ENCODE measurements at places on chromosomes 11 and 22. TPM values are rescaled to one million over a fixed set of nuclear protein-coding genes. Genes with fewer than 3 reads are reported as not detected.

DNA sequence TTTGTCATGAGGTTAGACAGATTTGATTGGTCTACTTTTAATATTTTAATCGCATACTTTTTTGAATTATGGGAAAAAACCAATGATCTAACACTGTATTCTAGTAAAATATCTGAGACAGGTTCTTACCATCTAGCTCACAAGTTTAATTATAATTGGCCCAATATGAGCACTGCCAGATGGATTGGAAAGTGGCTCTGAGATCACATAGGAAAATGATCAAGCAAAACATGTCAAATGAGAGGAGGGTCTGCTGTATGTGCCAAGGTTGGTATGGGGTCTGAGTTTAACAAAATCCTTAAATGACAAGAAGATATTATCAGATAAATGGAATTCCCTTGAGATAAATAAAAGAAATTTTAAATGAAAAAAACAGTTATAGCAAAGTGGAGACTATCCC lies 264.7 kb downstream of the TTC28 start:
- H3K27me3 ChIP-seq: no peaks in the 10 kb centered on the region
- H3K27ac ChIP-seq: no peak overlapping the region
- H3K36me3 ChIP-seq: no peaks in the 10 kb centered on the region
- DNase-seq: no peak
- H3K4me3 ChIP-seq: no peak overlapping the region

Gene SMTNL1
- not detected for total RNA-seq

GRCh38 chr22:17705951-17706900 lies 67.7 kb downstream of the BCL2L13 start:
- peak overlapping the region; percentile 60 for H3K4me3 ChIP-seq
- H3K36me3 ChIP-seq: peaks cover 9% of the 10 kb centered on the region
- H3K4me1 ChIP-seq: peaks cover 19% of the 10 kb centered on the region
- no peaks in the 10 kb centered on the region for H3K27me3 ChIP-seq
- DNase-seq: peak; percentile 21

- H3K4me3 ChIP-seq: no peak overlapping the region
- no peaks in the 10 kb centered on the region for H3K36me3 ChIP-seq
- H3K27ac ChIP-seq: no peak overlapping the region
Measured at GRCh38 chr22:43944670-43945430, 10.4 kb upstream of the SAMM50 start.

GRCh38 chr11:64577202-64577601 lies 13.8 kb upstream of the SLC22A12 start:
- H3K36me3 ChIP-seq: no peaks in the 10 kb centered on the region
- no peak overlapping the region for H3K4me3 ChIP-seq
- no peaks in the 10 kb centered on the region for H3K4me1 ChIP-seq
- H3K27ac ChIP-seq: no peak overlapping the region
- DNase-seq: no peak
- H3K27me3 ChIP-seq: peaks cover 12% of the 10 kb centered on the region

Measured in activated T-helper 1 cell treated with anti-CD3 and anti-CD28 coated beads, Interleukin-12 subunit alpha, Interleukin-12 subunit beta, Interleukin-2, Interleukin-4 antibody, amounts not matched to agents 30 ng/mL and 10 ng/mL and 1 ng/mL, durations not matched to agents 14 hours and 24 hours and 36 hours (primary cell).